Activated naive CD4-positive, alpha-beta T cell (primary cell): ENCODE measurements at places on chromosomes 3 and 15.

DNA sequence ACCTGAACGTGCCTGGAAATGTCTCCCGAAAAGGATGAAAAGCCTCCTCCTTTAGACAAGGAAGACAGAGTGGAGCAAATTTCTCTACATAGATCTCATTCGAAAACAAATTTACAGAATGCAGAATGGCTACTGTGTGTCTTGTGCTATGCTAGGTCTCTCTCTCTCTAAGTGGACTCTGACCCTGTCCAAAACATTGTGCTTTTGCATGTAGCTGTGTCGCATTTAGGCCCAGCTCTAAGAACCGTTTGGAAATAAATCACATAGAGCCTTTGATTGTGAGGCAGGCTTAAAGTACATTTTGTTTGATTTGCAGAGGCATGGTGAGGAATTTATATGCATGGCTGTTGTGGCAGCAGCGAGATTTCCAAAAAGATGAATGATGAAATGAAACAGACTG is 198.0 kb downstream of the SV2B start:
- no peak for DNase-seq

DNA sequence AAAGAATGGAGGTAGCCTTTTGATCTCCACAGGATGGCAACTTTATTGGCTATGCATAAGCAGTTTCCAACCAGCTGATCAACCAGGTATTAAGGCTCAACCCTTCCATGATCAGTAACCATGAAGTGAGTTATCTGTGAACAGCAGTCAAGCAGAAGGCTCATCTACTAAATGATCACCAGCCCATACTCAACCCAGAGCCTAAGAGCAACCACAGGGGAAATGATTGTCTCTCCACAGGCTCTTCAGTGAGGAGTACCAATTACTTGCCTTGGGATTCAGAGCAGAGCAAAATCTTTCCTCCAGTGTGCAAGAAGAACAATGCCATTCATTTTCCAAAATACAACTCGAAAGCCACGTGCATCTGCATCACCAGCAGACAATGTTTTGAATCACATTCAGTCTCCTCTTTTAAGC is 754.8 kb downstream of the ROBO1 start:
- DNase-seq = no peak

- peak; percentile 14 for DNase-seq
Observed at GRCh38 chr3:10419637-10420232, 85.7 kb downstream of the ATP2B2 start.

DNA sequence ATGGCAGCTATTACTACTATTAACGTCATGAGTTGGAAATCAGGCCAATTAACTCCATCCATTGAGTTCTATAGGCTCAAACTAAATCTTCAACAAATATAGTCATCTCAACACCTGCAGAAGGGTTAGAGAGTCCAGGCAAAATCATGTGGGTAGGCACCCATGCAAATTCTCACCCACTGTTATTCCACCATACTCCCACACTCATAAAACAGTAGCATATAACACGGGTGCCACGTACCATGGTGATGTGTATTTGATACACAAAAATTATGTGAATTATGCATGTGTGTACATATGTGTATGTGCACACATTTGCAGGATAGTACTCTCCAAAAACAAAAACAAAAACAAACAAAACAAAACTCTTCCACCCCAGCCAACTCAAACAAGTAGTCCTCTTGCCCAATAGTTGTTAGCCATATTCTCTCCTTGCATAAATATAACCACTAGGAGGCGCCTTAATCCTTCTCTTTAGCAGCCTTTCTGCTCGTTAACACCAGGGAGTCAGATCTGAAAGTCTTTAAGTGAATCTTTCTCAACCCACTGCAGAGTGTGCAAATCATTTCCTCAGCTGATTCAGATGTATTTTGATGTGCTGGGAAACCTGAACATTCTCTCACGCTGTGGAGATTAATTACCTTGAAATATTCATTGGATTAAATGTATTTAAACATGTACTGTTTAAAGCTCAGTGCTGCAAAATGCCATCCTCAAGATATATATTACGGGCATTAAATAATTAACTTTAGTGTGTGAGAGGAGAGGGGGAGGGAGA is 38.0 kb upstream of the COPB2 start:
- DNase-seq = no peak

DNA sequence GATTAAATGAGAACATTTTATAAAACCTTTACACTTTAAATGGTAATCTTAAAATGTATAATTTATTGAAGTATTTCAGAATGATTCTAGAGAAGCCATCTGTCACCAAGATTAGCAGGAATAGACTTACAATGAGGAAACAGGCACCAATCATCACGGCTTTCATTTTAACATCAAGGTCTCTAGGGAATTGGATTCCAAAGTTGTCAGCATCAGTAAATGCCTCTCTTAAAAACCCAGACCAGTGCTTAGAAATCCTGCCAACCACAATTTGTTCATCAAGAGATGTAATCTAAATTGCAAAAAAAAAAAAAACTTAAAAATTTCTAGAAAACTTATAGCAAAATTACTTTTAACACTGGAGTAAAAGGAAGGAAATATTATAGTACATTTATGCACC is 20.3 kb downstream of the PLSCR2 start:
- no peak for DNase-seq

- no peak for DNase-seq
Observed at GRCh38 chr3:123122525-123123315, 55.9 kb downstream of the PDIA5 start.
